ENCODE measurements at places on chromosomes 7 and 10. TPM values are rescaled to one million over a fixed set of nuclear protein-coding genes. Genes with fewer than 3 reads are reported as not detected.

The TMEM184A gene
- 2.4 TPM for total RNA-seq

The OR6V1 gene
- not detected for total RNA-seq

The TMEM176A gene
- total RNA-seq: not detected

The PIP4K2A gene
- total RNA-seq: 24.3 TPM

The ZNF804B gene
- total RNA-seq: not detected

The CHRM2 gene
- total RNA-seq: 0.11 TPM

The NODAL gene
- total RNA-seq: not detected

The SCIN gene
- total RNA-seq: 0.79 TPM

The PRKAR1B gene
- 8.6 TPM for total RNA-seq

The COL17A1 gene
- total RNA-seq: 1,169 TPM

The ADO gene
- total RNA-seq: 17.5 TPM

The SRGN gene
- total RNA-seq: 0.39 TPM

The ACSL5 gene
- 2.6 TPM for total RNA-seq

The WEE2 gene
- not detected for total RNA-seq

The IFIT1B gene
- not detected for total RNA-seq

The PIK3CG gene
- total RNA-seq: not detected

The SP8 gene
- not detected for total RNA-seq

The LEP gene
- under 0.01 TPM for total RNA-seq

The HOXA2 gene
- 4.7 TPM for total RNA-seq

The AKR1D1 gene
- not detected for total RNA-seq

The BAMBI gene
- 65.1 TPM for total RNA-seq

The CDC14C gene
- 0.11 TPM for total RNA-seq

The RAMP3 gene
- total RNA-seq: not detected

The ABCB8 gene
- 34.9 TPM for total RNA-seq

The GPR146 gene
- total RNA-seq: 0.33 TPM

The COL13A1 gene
- total RNA-seq: not detected

The NUTM2A gene
- total RNA-seq: 3.9 TPM

The LAMB4 gene
- total RNA-seq: under 0.01 TPM

The CPA4 gene
- total RNA-seq: 1.3 TPM

The WNT8B gene
- total RNA-seq: not detected

The PRKG1 gene
- 0.43 TPM for total RNA-seq

The MAGI2 gene
- 9.5 TPM for total RNA-seq

The TMEM236 gene
- total RNA-seq: 0.39 TPM

The UTF1 gene
- not detected for total RNA-seq

The CFAP46 gene
- total RNA-seq: under 0.01 TPM

The MCM10 gene
- 3.5 TPM for total RNA-seq

The LAMB1 gene
- total RNA-seq: 302 TPM

The ARHGAP22 gene
- total RNA-seq: 0.39 TPM

The DPY19L1 gene
- 43.6 TPM for total RNA-seq

The TMEM270 gene
- not detected for total RNA-seq

The CDK13 gene
- total RNA-seq: 57.5 TPM

The AKR1C4 gene
- not detected for total RNA-seq

The DIP2C gene
- total RNA-seq: 18.8 TPM

The PON1 gene
- not detected for total RNA-seq

The TRIL gene
- total RNA-seq: 0.33 TPM

The ZMIZ1 gene
- 13.3 TPM for total RNA-seq

The GOT1 gene
- 33.7 TPM for total RNA-seq

The GHRHR gene
- not detected for total RNA-seq

The GIMAP8 gene
- not detected for total RNA-seq

The ATP6V0A4 gene
- 4.1 TPM for total RNA-seq

The LRCH4 gene
- total RNA-seq: 19.6 TPM

The DBF4 gene
- 8.6 TPM for total RNA-seq

The ATP5MK gene
- total RNA-seq: 145 TPM
